ENCODE measurements at places on chromosomes 3 and 15. TPM values are rescaled to one million over a fixed set of nuclear protein-coding genes. Genes with fewer than 3 reads are reported as not detected.

B3GNT5 gene
- total RNA-seq: 28.1 TPM

SEMA6D gene
- 64.5 TPM for total RNA-seq

OGG1 gene
- total RNA-seq: 31.2 TPM

C2CD4A gene
- total RNA-seq: 0.34 TPM

IL17RD gene
- 4.8 TPM for total RNA-seq

NDN gene
- total RNA-seq: 35.4 TPM

TICRR gene
- total RNA-seq: 0.52 TPM

PLSCR2 gene
- total RNA-seq: not detected

IL12A gene
- total RNA-seq: 3.3 TPM

HTR3D gene
- not detected for total RNA-seq

DNA sequence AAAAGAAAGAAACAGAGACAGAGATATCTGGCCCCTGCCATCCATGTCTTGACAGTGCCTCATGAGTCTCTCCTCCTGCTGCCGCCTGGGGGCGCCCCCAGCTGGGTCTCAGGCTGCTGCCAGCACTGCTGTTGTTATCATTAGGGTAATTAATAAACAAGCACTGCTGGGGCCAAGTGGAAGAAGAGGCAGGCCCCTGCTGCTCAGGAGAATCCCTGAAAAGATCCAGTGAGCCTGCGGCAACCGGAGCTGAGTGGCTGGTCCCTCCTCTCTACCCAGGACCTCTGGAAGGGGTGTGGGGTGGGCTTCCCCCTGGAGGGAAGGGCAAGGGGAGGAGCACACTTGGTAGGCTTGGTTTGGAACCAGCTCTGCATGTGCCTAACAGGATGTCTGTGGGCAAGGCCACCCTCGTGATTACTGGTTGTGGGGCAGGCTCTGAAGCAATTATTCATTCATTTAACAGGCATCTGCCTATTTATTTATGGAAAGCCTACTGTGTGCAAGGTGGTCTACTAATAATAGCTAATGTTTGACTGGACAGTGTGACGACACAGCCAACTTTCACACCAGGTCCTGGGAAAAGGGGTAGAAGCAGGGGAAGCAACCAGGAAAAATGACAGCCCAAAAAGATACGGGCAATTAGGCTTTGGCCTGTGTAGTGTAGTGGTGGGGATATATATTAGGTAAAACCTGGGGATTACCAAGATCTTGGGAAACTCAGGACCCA lies 1.2 kb upstream of the TYRO3 start:
- no peaks in the 10 kb centered on the region for H3K36me3 ChIP-seq
- H3K27ac ChIP-seq: no peak overlapping the region
- H3K27me3 ChIP-seq: no peaks in the 10 kb centered on the region
- peak; percentile 86 for DNase-seq
- H3K4me3 ChIP-seq: no peak overlapping the region

DNA sequence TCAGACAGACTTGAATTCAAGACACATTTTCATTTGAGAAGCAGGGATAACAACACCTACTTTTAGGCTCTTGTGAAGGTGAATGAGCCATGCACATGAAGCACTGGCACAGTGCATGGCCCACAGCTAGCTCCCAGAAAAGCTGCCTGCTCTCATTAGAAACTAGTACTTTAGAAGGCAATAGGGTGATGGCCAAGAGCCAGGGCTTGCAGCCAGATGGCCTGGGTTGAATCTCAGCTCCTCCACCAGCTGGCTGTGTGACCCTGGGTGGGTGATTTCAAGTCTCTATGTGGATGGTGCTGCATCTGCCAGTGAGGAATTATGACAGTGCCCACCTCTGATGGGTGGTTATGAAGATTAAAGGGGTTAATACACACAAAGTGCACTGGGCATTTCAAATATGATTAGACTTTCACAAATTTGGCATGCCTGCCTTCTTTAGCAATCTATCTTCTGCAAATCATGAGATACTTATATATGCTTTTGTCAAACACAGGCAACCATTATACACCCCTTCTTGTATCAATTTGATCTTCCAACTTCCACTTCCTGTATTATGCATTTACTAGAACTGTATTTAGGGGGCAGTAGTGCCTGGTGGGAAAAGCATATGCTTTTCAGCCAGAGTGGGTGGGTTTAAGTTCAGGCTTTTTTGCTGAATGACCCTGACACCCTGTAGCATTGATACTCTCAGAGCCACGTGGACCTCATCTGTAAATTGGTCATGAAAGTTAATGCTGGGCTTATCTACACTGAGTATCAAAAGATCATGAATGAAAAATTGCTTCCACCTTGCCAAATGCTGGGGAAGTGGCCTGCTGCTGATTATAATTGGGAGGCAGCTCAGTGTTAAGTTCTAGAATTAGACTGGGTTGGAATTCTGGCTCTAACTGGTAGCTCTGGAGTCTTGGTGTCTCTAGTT lies 34.7 kb upstream of the RBP1 start:
- H3K36me3 ChIP-seq: peaks cover 2% of the 10 kb centered on the region
- no peaks in the 10 kb centered on the region for H3K4me1 ChIP-seq
- H3K4me3 ChIP-seq: no peak overlapping the region
- H3K27ac ChIP-seq: no peak overlapping the region
- no peaks in the 10 kb centered on the region for H3K27me3 ChIP-seq

- no peak overlapping the region for H3K27ac ChIP-seq
- H3K4me3 ChIP-seq: no peak overlapping the region
- H3K36me3 ChIP-seq: no peaks in the 10 kb centered on the region
- DNase-seq: peak; percentile 51
- H3K27me3 ChIP-seq: peaks cover 3% of the 10 kb centered on the region
These were observed 140.3 kb upstream of the SEMA6D start for GRCh38 chr15:47577000-47577399.

- H3K27ac ChIP-seq: no peak overlapping the region
- no peak for DNase-seq
- no peaks in the 10 kb centered on the region for H3K4me1 ChIP-seq
- no peak overlapping the region for H3K4me3 ChIP-seq
These were observed 301.9 kb downstream of the RAP2B start for GRCh38 chr3:153463895-153464294.

GRCh38 chr3:25403968-25404367 lies 24.1 kb upstream of the RARB start:
- no peaks in the 10 kb centered on the region for H3K4me1 ChIP-seq
- no peak for DNase-seq
- no peaks in the 10 kb centered on the region for H3K27me3 ChIP-seq

DNA sequence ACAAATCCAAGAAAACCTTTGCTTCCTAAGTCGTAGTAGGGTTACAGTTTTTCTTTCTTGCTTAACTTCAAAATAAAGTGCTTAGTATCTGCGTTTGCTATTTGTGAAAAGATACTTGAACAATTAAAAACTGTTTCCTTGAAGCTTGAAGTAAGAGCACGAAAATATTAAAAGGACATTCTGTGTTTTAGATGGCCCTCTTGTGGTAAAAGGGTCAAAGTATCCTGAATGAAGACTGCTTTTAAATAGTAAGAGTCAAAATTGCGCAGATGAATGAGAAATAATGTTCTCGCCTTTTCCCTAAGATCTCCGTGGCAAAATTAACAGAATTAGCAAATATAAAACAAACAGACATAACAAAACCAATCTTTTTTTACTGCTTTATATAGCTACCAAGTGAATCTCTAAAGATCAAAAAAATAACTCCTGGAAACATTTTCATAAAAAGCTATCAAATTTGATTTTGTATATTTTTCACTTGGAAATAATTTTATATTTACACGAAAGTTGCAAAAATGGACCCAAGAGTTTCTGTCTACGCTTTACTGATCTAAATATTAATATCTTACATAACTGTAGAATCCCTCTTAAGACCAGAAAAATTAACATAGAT lies 175.4 kb downstream of the MBNL1 start:
- DNase-seq: no peak
- H3K4me3 ChIP-seq: no peak overlapping the region
- no peaks in the 10 kb centered on the region for H3K27me3 ChIP-seq
- peaks cover 4% of the 10 kb centered on the region for H3K36me3 ChIP-seq
- H3K4me1 ChIP-seq: peaks cover 15% of the 10 kb centered on the region
- no peak overlapping the region for H3K27ac ChIP-seq

- no peaks in the 10 kb centered on the region for H3K4me1 ChIP-seq
- H3K4me3 ChIP-seq: no peak overlapping the region
- no peak overlapping the region for H3K27ac ChIP-seq
- no peak for DNase-seq
These were observed 218.9 kb downstream of the CDIN1 start for GRCh38 chr15:36798366-36798765.

GRCh38 chr3:165389064-165389463 lies 192.9 kb upstream of the SLITRK3 start:
- peak; percentile 93 for DNase-seq
- H3K27ac ChIP-seq: no peak overlapping the region
- H3K36me3 ChIP-seq: no peaks in the 10 kb centered on the region

GRCh38 chr15:51077221-51078153 lies 17.2 kb downstream of the TNFAIP8L3 start:
- H3K4me3 ChIP-seq: no peak overlapping the region
- no peaks in the 10 kb centered on the region for H3K4me1 ChIP-seq
- H3K27ac ChIP-seq: no peak overlapping the region
- H3K27me3 ChIP-seq: no peaks in the 10 kb centered on the region
- DNase-seq: peak; percentile 89
- H3K36me3 ChIP-seq: no peaks in the 10 kb centered on the region

GRCh38 chr3:46070595-46071093 lies 43.4 kb upstream of the XCR1 start:
- no peaks in the 10 kb centered on the region for H3K4me1 ChIP-seq
- H3K4me3 ChIP-seq: no peak overlapping the region
- no peaks in the 10 kb centered on the region for H3K36me3 ChIP-seq
- H3K27me3 ChIP-seq: no peaks in the 10 kb centered on the region
- H3K27ac ChIP-seq: no peak overlapping the region
